ENCODE measurements at places on chromosomes 16 and 17.

- DNase-seq = peak; percentile 8
Observed at GRCh38 chr16:4381072-4381934, 9.7 kb downstream of the VASN start.

DNA sequence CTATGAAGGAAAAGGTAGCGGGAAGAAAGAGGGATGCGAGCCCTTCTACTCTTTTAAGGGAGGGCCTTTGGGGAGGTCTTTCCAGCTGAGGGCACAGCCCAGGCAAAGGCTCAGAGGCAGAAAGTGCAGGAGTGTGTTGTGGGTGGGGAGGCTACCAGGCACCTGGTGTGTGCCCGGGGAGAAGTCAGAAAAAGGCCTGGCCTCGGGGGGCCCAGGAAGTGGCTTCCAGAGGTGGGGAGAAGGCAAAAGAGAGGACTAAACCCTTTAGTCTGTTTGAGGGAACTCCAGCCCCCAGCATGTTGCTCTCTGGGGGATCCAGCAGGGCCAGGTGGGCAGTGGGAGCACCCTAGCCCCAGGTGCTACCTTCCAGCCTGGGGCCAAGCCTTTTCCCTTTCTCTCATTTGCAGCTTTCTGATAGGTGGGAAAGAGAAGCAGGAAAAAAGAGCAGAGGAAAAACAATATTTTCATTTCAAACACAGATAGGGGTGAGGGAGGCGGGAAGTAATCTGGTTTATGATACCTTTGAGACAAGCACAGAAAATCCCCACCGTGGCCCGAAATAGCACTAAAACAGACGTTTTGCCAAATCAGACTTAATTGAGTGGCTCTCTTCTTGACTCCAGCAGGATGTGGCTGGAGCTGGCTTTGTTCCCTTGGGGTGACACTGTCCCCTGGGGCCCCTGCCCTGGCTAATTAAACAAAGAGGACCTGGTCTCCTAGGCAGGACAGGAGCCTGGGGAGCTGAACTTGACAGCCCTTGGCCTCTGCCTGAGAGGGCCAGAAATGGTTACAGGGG is 10.4 kb downstream of the RAI1 start:
- peak; percentile 77 for DNase-seq

- no peak for DNase-seq
Observed at GRCh38 chr17:10612957-10613744, 44.0 kb downstream of the MYH3 start.

GRCh38 chr17:31537565-31538011 is 146.1 kb downstream of the RAB11FIP4 start:
- no peak for DNase-seq

DNA sequence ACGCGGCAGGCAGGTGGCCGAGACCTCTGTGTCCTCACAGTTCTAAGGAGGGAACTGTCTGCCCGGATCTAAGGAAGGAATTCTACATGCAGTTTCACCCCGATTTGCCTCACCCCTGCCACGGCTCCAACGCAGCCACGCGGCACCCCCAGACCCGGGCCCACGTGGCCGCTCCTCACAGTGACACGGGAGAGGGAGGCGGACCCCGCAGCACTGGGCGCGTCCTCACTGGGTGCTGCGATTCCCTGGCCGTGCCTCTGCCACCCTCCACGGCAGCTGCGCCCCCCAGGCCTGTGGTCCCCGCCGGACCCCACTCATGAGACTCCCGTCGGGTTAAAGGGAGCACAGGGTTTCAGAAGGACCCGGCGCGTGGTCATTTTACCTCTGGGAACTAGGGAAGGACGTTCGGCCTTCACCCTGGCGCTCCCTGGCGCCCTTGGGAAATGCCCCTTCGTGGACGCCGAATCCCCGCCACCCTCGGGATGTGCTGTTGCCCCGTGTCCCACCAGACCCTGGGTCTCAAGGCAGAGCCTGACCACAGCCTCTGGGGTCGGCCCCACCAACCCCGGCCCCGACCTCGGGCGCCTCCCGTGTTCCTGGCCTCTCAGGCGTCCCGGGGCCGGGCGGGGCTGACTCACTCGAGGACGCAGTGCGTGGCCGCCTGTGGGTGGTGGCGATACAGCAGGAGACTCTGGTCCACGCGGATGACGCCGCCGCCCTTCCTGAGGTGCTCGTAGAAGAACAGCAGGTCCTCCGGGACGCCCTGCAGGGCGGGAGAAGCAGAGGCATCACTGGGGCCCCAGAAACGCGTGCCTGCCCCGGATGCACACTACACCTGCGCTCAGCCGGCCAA is 118.8 kb upstream of the METRNL start:
- DNase-seq = no peak

DNA sequence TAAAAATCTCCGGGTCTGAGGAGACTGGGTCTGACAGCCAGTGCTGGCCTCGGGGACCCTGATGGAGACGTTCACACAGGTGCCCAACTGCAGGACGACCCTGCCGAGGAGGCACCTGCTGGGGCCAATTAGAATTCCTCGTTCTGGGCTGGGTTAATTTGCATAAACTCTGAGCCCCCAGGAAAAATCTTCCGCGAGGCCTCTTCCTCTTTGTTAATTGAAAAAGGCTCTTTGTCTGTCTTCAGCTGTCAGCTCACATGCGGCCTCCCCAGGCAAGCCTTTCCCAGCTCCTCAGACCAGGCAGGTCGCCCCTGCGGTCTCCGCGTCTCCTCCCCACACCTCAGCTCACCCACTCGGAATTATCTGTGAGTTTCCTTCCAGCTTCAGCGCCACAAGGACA is 400.2 kb downstream of the SEC14L1 start:
- no peak for DNase-seq

DNA sequence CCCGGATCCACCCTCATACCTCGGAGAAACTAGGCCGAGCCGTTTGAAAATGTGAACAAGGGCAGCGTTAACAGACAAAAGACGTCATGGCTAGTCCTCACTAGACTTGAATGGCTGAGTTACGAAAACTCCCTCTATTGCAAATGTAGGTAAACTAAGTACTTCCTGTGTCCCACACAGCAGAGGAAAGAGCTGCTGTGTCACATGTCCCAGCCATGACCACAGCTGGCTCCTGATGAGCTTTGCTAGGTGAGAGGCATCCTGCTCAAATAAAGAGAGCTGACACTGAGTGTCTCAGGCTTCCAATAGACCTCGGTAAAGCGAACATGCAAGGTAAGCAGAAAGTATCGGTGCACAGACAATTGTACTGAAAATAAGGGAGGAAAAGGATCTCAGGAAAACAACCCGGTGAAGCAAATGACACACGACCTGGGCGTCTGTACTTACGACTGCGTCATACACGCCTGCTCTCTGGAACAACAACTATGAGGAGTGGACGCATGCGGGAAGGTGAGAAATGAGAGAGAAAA is 26.0 kb downstream of the TMEM204 start:
- no peak for DNase-seq

DNA sequence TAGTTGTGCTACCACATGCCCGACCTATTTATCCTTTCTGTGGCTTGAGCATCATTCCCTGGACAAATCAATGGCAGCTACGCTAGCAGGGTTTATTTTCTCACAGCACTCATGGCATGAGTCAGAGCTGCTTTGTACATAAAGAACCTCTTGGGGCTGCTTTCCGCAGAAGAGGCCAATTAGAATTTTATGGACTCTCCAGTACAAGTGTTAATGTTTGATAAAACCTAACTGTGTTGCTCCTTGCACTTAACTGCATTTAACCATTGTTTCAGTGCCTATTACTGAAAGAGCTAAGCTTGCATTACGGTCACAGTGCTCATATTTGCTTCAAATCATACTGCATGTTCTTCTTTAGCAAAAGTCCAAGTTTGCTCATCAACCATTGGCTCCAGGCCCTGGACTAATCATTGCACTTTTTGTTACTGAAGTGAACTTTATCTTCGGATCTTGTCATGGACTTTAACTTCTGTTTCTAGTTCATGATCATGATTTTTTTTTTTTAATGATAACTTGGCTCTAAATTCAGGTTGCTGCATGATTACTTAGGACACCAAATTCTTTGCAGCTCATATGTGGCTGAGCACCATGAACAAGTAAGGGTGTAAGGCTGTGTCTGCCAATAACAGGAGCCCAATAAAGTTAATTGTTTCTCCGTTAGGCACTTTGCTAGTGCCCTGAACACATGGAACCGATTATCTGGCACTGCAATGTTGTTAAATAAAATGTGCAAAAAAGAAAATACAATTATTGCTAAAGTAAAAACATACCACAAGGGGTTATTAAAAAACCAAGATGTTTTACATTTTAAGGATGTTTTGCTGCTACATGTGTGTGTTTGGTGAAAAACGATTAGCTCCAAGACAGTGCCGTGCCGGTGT is 492.2 kb downstream of the KCNJ2 start:
- no peak for DNase-seq

GRCh38 chr17:4235372-4236279 is 28.2 kb downstream of the ANKFY1 start:
- DNase-seq = no peak

DNA sequence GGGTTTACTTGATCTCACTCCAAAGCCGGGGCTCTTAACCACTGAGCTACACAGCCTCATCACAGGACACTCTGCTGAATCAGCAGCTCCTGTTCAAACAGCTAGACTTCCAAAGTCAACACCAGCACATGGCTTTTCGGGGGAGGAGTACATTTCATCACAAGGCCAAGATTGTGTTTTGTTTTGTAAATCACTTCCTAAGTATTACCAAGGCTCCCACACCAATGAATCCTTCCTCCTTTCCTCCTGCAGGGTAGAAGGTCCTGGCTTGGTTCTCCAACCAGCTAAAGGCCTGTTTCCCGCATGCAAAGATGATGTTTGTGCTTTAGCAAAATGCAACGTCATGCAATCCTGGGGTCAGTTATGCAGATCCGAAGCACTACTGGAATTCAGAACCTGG is 152.5 kb downstream of the XYLT1 start:
- no peak for DNase-seq

- no peak for DNase-seq
Observed at GRCh38 chr17:70968302-70968701, 799.0 kb downstream of the KCNJ2 start.

GRCh38 chr17:14297161-14297851 is 3.6 kb upstream of the HS3ST3B1 start:
- no peak for DNase-seq

DNA sequence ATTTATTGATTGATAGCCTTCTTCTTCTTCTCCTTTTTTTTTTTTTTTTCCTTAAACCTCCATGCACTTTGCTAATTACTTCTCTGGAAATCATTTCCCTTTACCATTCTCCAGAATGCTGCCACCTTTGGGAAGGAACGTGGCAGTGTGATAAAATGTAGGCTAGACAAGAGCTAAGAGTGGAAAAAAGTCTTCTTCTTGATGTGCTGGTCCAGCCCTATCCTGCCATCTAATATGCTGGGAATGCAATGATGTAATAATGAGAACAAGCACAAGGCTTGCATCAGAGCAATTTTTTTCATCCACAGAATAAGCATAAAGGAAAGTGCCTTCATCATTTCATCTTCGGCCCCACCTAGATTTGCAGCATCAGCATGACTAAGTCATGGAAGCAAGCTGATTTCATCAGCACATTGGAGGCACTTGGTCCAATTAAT is 128.7 kb upstream of the ZFHX3 start:
- no peak for DNase-seq

- DNase-seq = no peak
Observed at GRCh38 chr17:64599187-64599676, 62.9 kb downstream of the SMURF2 start.

DNA sequence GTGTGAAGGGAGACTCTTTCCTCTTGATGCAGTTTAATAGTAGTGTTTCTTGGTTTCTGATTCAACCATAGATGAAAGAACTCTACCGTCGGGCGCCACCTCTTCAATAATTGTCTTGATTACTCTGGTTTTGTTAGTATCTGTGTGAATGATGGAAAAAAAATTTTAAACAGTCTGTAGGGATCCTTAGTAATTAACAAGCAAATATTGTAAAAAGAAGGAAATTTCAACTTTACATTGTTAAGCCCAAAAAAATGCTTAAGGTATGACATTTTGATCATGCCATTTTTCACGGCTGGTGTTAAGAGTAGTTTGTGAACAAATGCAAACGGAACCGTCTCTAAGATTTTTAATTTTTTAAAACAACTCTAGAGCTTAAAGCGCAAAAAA is 4.1 kb downstream of the KRT10 start:
- no peak for DNase-seq

DNA sequence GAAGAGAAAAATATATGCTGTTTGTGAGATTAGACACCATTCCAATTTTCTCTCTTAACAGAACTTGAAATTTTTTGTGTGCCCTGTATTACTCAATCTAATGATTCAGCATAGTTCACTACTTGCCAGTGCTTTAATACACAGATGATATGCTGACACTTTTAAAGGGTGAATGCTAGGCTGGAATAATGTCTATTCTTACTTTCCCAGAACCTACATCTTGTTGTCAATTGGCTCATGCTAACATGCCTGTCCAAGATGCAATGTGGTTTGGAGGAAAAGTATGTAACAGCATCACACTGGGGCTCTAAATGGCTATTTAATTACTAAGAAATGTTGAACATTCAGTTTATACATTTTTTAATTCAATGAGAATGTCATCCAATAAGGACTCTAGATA is 7.6 kb upstream of the MAP2K6 start:
- no peak for DNase-seq

- DNase-seq = no peak
Observed at GRCh38 chr16:3148256-3149192, 13.7 kb downstream of the ZNF213 start.

- DNase-seq = no peak
Observed at GRCh38 chr16:87041286-87041685, 275.9 kb downstream of the C16orf95 start.

DNA sequence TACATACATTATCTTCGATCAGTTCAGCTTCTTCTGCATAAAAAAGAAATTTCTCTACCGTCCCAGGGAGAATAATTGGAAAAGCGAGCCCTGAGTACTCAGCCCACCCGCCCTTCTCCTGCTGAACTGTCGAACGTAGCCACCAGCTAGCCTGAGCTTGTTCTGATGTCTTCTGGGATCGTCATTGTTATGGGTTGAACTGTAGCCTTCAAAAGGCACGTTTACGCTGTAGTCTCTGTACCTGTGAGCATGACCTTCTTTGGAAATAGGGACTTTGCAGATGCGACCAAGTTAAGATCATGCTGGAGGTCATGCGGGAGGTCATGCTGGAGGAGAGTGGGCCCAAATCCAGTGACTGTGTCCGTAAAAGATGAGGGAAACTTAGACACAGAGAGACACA is 86.2 kb downstream of the CMIP start:
- no peak for DNase-seq

DNA sequence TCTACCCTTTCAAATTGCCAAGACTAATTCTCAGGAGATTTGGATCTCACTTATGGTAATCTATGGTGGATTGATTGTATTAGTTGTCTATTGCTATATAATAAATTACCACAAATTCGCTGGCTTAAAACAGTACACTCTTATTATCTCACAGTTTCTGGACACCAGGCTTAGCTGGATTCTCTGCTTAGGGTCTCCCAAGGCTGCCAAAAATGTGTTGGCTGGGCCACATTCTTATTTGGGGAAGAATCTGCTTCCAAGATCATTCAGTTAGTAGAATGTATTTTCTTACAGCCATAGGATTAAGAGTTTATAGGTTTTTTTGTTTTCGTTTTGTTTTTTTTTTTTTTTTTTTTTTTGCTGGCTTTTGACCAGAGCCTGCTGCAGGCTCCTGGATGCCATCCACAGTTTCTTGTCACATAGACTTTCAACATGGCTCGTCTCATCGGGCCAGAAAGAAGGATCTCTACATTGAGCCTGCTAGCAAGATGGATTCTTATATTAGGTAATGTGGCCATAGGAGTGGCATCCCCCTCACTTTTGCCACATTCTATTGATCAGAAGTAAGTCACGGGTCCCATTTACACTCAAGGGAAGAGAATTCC is 415.3 kb downstream of the KIF2B start:
- no peak for DNase-seq

GRCh38 chr16:53836680-53837079 is 132.7 kb downstream of the FTO start:
- DNase-seq = no peak
